ENCODE measurements at places on chromosomes 5 and 9.

DNA sequence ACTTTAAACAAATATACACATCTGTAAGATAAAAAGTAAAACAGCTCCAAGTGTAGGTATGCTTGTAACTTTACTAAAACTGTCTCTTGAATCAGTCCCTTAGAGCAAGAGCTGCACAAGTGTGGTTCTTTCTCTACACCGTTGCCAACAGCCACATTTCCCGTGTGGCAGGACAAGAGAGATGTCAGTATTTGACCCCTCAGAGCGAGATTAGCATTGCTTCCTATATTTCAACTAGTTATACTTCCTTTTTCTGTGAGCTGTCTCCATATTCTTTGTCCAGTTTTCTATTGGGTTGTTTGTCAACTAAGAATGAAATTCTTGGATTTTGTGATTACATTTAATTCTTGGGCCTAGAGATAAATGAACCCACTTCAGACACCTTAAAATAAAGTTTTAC lies 8.0 kb downstream of the PLIN2 start:
- DNase-seq: peak; percentile 33

- no peak for DNase-seq
Observed at GRCh38 chr9:109421026-109421970, 76.8 kb downstream of the PTPN3 start.

- no peak for DNase-seq
Observed at GRCh38 chr9:125701351-125701750, 5.7 kb downstream of the MAPKAP1 start.

- DNase-seq: no peak
Observed at GRCh38 chr5:174188295-174188694, 142.8 kb downstream of the NSG2 start.

- DNase-seq: no peak
Observed at GRCh38 chr5:38846379-38847011, 683 bp downstream of the OSMR start.

DNA sequence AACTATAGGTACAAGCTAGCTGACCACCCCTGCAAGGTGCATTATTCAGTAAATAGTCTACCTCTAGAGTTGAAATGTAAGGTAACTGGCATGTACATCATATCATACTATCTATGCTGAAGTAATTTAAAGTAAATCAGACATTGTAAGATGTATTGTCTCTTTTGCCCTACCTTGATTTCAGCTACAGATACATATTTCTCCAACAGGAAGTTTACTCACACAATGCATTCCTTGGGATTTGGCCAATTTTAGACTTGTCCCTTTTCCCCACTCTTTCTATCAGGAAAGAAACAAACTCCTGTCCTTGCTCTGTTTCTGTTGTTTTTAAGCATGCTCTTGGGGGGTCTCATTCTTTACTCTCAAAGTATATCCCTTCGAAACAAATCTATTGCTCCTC lies 58.5 kb upstream of the TSLP start:
- no peak for DNase-seq

DNA sequence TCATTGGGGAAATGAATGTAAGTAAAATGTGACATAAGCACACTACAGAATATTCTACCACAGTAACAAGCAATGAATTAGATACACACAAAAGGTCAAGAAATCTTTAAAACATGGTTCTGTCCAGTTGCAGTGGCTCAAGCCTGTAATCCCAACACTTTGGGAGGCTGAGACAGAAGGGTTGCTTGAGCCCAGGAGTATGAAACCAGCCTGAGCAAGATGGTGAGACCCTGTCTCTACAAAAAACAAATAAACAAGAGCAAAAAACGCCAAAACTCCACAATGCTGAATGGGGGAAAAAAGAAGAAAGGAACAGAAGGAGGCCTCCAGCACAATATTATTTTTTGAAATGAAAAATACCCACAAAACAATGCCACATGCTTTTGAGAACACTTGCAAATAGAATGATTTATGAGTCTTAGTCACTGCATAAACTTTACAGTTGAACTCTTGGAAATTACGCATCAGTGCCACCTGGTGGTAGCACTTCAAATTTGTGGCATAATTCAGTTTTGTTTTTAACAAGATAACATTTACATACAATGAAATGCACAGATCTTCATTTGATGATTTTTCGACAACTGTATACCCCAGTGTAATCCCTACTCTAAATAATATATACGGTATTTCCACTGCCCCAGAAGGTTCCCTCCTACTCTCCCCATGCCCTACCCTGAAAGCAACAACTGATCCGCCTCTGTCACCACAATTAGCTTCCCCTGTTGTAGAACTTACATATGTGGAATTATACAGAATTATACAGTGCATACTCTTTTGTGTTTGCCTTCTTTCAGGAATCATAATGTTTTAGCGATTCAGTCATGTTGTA lies 14.4 kb upstream of the SPINK4 start:
- peak; percentile 68 for DNase-seq

- no peak for DNase-seq
Observed at GRCh38 chr5:96017951-96018350, 56.3 kb upstream of the ELL2 start.

GRCh38 chr9:1759009-1759408 lies 256.1 kb upstream of the SMARCA2 start:
- no peak for DNase-seq

All from AML-193 (cell line).